Cerebellar cortex (tissue), 1 donor: ENCODE measurements at places on chromosomes 7 and 10.
A peak's percentile ranks its signal among the peaks of the same experiment; 100 is the strongest.

- no peak for DNase-seq
Measured at GRCh38 chr7:12684733-12685132, 2.7 kb upstream of the ARL4A start.

DNA sequence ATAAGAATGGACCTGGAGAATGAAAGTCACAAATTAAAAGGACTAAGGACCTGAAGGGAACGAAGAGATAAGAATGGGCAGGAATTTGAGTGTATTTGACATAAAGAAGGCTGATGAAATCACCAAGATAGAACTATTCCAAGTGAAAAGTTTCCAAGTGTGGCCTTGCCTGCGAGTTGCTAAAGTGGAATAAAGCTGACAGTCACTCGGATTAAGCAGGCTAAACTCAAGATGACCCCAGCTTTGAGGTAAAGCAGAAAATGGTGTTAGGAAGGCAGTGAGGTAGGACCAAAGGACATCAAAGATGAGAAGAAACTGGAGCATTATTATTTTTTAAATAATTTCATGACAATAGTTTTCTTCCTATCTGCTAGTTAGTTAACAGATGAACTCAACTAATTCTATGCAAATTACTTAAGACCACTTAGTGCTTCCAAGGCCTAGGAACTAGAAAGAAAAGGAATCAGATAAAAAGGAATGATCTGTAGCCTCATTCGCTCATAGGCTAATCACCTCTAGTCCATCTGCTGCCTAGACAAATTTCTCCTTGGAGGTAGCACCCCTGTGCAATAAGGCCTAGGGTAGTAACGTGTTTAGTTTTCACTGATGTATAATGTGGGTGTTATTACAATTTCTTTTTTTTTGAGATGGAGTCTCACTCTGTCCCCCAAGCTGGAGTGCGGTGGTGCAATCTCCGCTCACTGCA, 34.5 kb downstream of the EZH2 start:
- no peak for DNase-seq

DNA sequence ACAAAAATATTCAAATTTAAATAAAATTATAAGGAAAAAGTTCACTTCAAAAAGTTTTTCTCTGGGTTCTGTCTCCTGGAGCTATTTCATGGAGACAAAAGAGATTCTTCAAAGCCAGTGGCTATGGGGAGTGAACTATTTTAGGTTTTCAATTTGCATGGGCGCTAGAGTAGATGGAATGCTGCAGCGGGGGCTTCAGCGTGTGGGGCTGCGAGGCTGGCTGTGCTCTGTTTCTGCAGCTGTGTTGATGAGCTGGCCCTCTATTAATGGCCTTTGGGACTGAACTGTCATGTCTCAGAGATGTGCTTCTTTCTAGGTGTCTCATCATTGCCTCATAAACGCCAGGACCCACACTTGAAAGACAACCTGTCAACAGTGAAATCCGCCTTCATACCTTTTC, 108.4 kb upstream of the NPY start:
- no peak for DNase-seq

GRCh38 chr7:138979226-138979979, 1.8 kb downstream of the KIAA1549 start:
- no peak for DNase-seq

GRCh38 chr7:117008886-117009531, 55.7 kb downstream of the ST7 start:
- peak; percentile 39 for DNase-seq

- no peak for DNase-seq
Measured at GRCh38 chr7:34277016-34277802, 371.9 kb downstream of the BMPER start.

DNA sequence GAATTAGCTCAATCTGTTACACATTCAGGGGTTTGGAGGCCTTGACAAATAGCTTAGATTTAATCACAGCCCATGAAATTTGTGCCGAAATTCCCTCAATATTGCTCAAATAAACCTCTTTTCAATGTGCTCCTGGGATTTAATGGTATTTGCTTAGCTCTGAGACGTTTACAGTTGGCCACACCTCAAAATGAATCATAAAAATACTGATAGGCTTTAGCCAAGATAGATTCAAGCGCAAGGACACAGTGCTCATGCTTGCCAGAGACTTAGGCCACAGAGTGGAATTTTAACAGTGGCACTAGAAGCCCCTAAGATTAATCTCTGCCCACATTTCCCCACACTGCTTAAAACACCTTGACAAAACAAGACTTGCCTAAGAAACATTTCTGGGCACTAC, 2.3 kb upstream of the SEMA3C start:
- no peak for DNase-seq

- DNase-seq: no peak
Measured at GRCh38 chr10:77377034-77377433, 260.6 kb downstream of the KCNMA1 start.

GRCh38 chr7:149228831-149229471, 10.5 kb upstream of the ZNF212 start:
- DNase-seq: no peak

DNA sequence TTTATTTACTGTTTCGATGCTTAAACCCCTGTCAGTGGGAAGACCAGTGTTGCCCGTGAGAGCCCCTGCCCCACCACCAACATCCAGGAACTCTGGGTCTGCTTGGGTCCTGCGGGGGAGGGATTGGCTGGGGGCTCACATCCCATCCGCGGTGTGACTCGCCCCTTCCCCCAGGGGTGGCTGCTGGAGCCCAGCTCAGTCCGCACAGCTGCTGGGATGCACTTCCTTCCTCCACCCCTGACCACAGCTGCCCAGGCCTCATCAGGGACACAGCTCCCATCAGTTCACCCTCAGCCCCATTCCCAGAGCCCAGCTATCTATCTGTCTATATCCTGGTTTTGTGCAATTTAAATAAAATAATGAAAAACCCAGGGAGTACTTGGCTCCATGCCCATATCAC, 54.5 kb downstream of the JAKMIP3 start:
- DNase-seq: no peak

GRCh38 chr10:120172356-120172755, 279.8 kb downstream of the SEC23IP start:
- no peak for DNase-seq

DNA sequence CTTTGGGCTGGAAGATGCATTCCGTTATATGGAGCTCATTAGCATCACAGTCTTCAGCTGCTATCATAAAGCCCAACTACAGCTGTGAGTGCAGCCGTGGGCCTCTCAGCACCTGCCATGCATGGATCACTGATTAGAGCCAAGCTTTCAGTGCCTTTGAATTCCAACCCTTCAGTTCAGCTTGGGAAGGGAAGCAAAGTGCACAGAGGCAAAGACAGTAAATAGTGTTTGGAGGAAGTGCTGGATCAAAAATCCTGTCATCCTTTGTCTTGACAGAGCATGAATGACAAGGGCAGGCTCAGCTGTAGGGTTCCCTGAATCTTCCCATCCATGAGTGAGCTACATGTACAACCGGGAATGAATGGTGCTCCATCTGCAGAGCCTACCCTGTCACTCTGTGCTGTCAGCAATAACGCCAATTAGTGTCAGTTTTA, 153.7 kb downstream of the DNAJB9 start:
- no peak for DNase-seq

- DNase-seq: no peak
Measured at GRCh38 chr10:116118847-116119246, 154.2 kb downstream of the GFRA1 start.

DNA sequence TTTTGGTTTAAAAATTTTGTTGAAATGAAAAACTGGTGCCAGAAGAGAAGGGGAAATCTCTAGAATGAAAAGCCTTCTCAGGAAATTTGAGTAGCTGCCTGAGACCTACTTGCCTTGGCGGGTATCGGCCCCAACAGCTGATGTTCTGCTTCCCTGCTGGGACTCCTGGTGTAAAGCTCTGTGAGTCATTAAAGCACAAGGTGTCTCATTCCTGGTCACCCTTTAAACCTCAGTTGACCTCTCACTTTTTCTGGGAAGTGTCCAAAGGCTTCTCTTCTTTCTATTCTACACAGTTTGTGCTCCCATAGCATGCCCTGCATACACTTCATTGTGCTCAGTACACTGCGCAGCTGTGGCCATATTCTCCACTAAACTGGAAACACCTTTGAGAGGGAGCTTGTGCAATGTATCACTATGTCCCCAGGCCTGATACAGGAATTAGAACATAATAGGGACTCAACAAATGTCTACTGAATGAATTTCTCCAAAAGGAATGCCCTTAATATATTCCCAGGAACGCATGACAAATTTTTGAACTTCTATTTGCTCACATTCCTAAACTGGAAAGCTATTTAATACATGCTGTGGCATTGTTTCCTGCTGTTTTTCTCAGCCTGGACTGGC, 303.9 kb downstream of the SDHAF3 start:
- DNase-seq: no peak

DNA sequence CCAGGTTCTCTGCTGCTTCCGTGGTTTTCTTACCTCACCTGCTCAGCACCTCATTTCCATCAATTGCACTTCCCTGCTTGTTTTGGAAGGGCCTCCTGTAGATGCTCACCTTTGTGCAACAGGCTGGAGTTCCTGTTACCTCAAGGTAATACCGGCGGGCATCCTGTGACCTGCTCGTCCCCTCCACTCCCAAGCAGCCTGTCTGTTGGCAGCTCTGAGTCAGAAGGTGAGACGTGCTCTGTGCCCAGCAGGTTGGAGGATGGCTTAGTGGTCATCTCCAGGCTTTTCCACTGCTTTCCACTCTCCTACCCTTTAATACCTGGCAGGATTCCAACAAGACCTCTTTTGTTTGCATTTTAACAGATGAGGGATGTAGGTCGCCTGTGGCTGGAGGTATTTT, 86.0 kb downstream of the CAMK1D start:
- DNase-seq: no peak

DNA sequence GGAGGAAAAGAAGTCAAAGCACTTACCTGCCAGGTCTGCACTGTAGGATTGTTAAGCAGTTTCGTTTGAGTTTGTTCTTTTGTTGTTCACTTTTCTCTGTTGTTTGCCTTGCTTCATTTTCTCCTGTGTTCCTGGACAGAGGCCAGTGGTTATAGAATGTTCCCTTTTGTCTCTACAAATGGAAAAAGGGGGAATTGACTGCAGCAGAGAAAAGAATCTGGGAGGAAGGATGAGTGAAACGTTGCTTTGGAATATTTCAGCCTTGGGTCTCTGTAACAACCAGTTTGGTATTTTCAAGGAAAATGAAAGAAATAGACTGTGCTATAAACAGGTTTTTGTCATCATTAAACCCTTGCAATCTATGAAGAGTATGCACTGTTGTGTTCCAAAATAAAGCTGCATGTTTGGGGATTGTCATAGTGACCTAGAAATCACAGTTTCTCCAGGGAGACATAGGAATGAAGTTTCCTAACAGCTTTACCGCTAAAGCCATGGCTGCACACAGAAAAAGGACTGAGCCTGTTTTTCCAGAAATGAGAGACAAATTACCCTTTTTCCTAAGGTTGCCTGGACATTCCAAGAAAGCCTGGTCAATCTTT, 60.8 kb upstream of the HABP2 start:
- no peak for DNase-seq

DNA sequence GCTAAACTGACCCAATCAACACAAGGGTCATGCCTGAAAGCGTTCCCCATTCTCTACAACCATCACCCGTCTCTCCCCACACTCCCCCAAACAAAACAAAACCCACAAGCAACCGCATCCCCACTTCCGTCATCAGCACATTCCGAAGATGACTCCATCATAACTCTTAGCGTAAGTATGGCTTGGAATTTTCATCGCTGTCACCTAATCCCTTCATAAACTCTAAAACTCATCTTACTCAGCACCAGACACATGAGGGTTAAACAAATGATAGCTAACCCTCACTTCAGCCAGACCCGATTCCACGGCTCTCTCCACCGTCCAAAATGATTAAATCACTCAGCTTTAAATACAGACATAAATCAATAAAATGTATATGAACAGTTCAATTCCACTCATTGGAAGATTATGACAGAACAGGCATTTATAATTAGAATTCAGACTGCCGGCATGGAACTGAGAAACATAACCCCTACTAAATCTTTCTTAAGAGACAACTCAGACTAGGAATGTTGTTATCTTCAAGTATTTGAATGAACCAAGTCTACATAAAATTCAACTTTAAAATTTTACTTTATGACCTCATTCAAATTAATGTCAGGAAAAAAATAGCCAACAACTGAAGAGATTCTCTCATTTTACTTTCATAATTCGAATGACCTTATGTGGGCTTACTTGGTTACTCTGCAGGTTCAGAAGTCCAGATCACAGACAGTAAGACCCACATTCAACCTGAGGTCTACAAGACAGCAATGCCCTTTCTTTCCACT, 215.9 kb downstream of the PARD3 start:
- DNase-seq: no peak

GRCh38 chr7:135447748-135448147, 62.2 kb downstream of the CNOT4 start:
- DNase-seq: no peak

- DNase-seq: no peak
Measured at GRCh38 chr10:108735380-108735779, 1187.9 kb downstream of the XPNPEP1 start.

GRCh38 chr10:85900487-85900886, 466.1 kb downstream of the GRID1 start:
- DNase-seq: no peak

GRCh38 chr10:11612021-11613001, 861 bp upstream of the USP6NL start:
- DNase-seq: peak; percentile 35
